ENCODE measurements at places on chromosomes 12 and 14. TPM values are rescaled to one million over a fixed set of nuclear protein-coding genes. Genes with fewer than 3 reads are reported as not detected.

The FBXO33 gene
- total RNA-seq, result 54.1 TPM

The CISTR gene
- not detected for total RNA-seq

The SELPLG gene
- total RNA-seq, result 201 TPM

The MAP3K9 gene
- total RNA-seq, result 7.9 TPM

The CD163 gene
- 2.9 TPM for total RNA-seq

- no peak for DNase-seq
Observed at GRCh38 chr12:128818065-128819022, 5.4 kb downstream of the SLC15A4 start.

- no peak for DNase-seq
Observed at GRCh38 chr12:106046301-106046846, 92.4 kb downstream of the NUAK1 start.

- DNase-seq, result no peak
Observed at GRCh38 chr12:104604995-104605675, 148.4 kb downstream of the CHST11 start.

- no peak for DNase-seq
Observed at GRCh38 chr12:112347581-112347982, 34.6 kb downstream of the HECTD4 start.

- DNase-seq, result no peak
Observed at GRCh38 chr14:23115918-23116317, 3.1 kb downstream of the CEBPE start.

- DNase-seq, result no peak
Observed at GRCh38 chr14:58907803-58908202, 270.0 kb downstream of the DACT1 start.

Measured in natural killer cell (primary cell).